NCI-H345 (cell line): ENCODE measurements at places on chromosomes 1 and 21.

GRCh38 chr21:42819861-42820615, 59.3 kb downstream of the WDR4 start:
- DNase-seq, result no peak

GRCh38 chr1:29363536-29363935, 127.2 kb downstream of the PTPRU start:
- DNase-seq, result no peak

DNA sequence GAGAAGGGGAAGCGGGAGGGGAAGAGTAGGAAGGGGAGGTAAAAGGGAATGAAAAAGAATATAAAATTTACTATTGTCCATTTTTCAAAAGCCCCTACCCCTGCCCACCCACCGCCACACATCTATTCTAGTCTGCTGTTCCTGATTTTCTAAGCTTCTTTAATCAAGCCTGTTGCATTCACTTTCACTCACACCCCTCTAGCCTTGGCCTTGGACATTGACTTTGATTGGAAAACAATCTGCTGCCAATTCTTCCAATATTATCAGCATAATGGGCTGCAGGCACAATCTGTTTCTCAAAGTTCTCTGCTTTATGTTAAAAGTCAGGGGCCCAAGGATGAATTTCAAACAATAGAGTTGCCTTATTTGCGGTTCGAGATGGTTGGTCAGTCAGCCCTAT, 281.2 kb downstream of the SETD4 start:
- DNase-seq, result no peak

DNA sequence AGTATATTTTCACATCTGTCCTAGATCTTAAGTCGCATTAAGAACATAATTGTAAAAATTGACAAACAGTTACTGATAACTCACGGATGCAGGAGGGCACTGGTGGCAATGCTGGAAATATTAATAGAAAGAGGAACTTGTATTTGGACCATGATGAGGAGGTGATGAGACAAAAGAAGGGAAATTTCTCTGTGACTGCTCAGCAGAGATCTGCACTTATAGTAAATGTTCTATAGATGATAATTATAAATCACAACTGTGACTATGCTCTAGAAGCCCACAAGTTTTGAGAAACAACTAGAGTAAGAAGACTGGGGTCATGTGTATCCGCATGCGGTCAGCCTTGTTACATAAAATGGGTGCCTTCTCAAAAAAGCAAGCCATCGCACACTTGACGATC, 8.7 kb upstream of the DUSP12 start:
- DNase-seq, result no peak

DNA sequence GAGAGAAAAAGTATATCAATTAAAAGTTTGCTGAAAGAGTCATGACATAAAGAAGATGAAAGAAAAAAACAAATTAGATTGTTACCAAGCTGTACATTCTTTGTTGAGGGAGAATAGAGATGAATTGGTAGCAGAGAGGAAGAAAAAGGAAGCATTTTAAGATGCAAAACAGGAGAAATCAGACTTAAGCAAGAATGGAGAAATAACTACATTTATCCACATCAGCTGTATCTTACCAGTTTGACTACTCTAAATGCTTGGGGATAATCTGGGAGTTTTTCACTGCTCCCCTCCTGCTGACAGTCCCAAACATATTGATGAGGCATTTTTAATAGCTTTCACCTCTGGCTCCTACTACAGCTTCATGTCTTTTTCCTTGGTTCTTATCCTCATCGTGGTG, 16.8 kb upstream of the PTPRC start:
- DNase-seq, result no peak

DNA sequence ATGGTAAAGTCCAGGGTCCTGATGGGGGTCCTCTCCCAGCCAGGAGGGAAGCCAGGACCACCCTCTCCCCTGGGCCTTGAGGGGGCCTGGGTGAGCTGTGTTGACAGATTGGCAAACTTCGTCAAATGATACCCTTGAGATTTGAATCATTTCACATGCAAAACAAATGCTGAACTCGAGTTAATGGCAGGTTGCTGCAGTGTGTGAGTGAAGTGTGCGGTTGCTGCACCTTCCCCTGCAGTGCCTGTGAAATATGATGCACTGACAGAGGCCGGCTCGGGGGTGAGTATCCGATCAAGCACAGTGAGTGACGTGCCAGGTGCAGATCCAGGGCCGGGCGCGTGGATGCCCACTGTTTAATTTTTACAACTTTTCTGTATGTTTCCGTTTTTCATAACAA, 5.7 kb upstream of the KRTAP12-1 start:
- DNase-seq, result peak; percentile 76

DNA sequence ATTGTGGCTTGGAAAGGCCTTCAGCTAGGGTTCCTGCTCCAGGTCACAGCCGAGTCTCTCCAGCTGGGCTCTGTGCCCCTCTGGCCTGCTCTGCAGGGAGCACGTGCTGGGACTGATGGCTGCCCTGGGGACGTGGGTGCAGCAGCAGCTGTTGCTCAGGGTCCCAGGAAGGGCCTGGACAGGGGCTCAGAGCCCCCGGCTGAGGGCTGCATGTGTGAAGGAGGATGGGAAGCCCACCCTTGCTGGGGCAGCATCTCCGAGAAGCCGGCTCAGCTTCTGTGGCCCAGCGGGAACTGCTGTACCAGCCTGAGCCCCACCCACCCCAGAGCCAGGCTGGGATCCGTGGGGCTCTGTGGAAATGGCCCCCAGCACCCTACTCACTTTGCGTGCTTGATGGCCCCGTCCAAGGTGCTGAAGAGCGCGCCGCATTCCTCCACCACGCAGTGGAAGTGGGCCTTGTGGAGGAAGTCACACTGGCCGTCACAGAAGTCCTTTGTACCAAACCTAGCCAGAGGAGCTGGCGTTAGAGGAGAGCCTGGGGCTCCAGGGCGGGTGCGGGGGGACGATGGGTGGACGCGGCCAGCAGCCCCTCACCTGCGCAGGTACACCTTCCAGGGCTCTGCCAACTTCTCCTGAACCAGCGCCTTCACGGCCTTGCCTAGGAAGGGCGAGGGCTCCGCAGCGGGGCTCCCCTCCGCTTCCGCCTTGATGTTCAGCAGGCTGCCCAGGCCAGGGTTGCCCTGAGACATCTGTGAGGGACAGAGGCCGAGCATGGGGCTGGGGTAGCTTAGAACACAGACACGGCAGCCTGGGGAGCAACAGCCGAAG, 147.5 kb downstream of the CASZ1 start:
- no peak for DNase-seq

DNA sequence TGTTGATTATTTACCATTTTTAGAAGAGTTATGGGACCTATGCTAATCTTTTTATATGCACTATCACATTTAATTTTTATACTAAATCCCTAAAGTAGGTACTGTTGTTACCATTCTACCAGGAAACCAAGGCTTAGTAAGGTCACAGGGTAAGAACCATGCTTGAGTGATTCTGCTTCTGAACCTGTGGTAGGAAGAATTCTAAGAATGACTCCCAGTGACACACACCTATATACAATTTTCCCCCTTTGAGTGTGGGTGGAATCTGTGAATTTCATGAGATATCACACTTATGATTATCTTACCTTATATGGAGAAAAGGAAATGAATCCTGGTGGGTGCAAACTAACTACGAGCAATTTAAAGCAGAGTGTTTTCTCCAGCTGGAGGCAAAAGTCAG, 391.0 kb downstream of the USH2A start:
- DNase-seq, result no peak

- DNase-seq, result no peak
These were observed 709 bp downstream of the TNFRSF14 start for GRCh38 chr1:2556678-2557481.

GRCh38 chr1:54399765-54400164, 6.4 kb downstream of the SSBP3 start:
- DNase-seq, result no peak

GRCh38 chr1:160284782-160285344, at the start of gene PEX19:
Gene PEX19 (minus strand): TSS chr1:160285133. CDS start chr1:160285124, 9 bp downstream.
- DNase-seq, result peak; percentile 89

DNA sequence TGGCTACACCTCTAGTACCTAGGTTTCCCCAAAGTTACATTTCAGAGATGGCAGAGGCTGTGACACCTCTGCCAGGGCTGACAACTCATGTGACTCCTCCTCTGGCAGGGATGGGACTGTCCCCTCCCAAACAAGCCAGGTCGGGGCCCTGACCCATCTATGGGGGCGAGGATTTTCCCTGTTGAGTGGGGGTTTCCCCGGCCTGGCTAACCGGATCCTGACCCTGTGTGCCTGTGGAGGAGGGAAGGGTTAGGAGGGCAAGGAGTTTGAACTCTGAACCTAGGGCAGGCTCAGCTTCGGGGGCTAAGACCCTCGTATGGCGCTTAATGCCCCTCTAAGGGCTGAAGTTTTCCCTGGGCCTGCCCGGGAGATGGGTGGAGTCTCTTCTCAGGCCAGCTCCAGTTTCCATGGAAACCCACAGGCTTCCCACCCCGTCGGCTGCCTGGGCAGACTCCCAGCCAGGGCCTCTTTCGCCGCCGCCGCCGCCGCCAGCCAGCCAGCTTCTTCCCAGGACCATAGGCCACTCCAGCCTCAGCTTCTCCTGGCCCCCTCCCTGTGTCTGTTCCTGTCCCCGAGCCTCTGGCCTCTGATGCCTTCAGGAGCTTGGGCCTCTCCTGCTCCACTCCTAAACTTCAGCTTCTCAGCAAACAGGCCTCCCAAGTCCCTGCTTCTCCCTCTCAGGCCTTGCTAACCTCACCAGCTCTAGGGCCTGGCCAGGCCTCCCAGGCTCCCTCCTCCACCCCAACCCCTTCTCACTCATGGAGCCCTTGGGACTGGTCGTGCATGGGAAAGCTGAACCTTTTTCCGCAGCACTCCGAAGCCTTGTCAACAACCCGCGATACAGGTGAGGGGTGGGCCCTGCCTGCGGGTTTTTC, at the start of gene BTBD19:
Gene BTBD19, plus strand, starts transcription at position 461 of the 875 bp plus-strand sequence. Its CDS starts 298 bp downstream, at position 759.
- DNase-seq, result no peak

DNA sequence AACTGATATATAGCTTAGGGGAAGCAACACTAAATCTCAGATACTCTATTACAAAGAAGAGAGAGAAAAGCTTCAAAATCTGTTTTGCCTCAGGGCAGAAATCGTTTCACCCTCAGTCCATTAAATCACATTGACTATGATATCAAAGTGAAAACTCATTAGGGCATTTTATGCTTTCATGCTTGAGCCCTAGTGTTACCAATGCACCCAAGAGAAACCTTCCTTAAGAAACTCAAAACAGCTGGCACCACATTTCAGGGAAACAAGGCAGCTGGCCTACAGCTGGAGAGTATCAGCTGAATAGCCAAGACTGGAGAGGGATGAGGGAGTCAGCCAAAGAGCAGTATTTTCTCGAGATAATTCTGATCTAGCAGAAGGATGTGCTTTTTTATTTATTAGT, 14.9 kb downstream of the COLGALT2 start:
- DNase-seq, result no peak

- DNase-seq, result no peak
These were observed 109.3 kb downstream of the TNFSF18 start for GRCh38 chr1:172941471-172941870.

- DNase-seq, result no peak
These were observed 81.8 kb upstream of the SLC44A3 start for GRCh38 chr1:94738371-94738770.

DNA sequence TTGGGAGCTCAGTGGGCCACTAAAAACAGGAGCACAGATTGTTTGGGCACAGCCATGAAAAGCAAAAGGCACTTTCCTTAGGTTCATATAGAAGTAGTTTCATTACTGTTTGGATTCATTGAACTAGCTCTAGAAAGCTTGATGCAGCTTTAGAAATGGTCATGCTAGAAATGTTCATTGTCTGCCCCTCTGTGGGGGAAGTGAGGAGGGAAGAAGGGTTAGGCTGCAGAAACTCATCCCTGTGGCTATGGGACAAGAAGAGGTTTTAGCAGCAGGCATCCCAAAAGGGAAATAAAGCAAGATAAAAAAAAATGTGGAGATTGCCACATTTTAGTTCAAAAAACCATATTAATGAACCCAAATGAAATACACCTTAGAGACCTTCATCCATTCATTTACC, 359.6 kb upstream of the PTBP2 start:
- no peak for DNase-seq

- no peak for DNase-seq
These were observed 48.1 kb downstream of the PHC2 start for GRCh38 chr1:33382661-33383415.

- DNase-seq, result no peak
These were observed 30.5 kb downstream of the BRWD1 start for GRCh38 chr21:39282911-39283310.

DNA sequence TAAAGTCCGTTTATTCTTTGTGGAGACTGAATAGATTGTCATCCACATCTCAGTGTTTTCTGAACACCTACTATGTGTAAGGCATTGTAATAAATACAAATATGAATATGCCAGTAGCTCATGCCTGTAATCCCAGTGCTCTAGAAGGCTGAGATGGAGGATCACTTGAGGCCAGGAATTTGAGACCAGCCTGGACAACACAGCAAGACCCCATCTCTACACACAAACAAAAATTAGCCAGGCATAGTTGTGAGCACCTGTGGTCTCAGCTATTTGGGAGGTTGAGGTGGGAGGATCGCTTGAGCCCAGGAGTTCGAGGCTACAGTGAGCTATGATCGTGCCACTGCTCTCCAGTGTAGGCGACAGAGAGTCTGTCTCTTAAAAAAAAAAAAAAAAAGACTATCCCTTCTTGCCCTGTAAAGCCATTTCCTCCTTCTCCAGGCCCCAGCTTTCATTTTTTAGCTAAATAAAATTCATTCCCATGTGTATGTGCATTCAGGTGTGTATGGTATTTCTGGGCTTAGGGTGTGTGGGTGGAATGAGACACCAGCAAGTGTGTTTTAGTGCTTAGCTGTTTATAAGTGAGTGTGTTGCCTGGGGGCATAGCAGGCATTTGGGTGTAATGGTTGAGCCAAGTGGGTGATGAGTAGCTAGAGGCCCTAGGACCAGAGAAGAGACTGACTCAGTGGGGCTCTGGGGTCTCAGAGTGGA, 7.8 kb downstream of the CELSR2 start:
- no peak for DNase-seq

- DNase-seq, result no peak
These were observed 47.8 kb downstream of the ACTL8 start for GRCh38 chr1:17802945-17803344.

DNA sequence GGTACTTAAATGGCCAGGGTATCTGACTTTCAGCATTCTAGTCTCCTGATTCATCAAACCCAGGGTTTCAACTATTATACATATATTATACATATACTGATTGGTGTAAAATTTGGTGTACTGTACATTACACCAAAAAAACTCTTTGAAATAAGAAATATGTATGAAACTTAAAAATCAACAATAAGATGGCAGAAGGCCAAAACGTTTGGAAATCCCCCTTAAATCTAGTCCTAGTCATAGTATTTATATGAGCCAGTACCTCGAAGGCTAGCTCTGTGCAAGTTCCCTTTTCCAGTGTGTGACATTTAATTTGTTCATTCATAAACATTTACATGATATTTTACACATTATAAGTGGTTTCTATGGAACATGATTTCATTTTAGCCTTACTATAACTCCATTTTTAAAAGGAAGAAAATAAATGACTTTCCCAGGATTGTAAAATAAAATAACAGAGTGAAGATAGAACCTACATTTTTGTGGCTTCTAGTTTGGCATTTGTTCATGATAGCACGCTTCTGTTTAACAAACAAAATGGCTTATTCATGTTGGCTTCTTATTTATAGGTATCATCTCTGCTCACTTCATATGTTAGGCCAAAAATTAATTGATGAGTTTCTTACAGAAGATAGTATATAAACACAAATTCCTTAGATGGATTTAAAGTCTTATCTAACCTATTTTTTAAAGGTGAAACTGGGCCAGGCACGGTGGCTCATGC, 18.8 kb upstream of the ZNF281 start:
- DNase-seq, result no peak

- DNase-seq, result no peak
These were observed 366.5 kb downstream of the SIPA1L2 start for GRCh38 chr1:232263452-232263851.
